Astrocyte of the hippocampus (primary cell): ENCODE measurements at places on chromosomes 1 and 21.

- DNase-seq, result no peak
Measured at GRCh38 chr1:31866450-31867032, 50.7 kb upstream of the SPOCD1 start.

- no peak for DNase-seq
Measured at GRCh38 chr21:41662761-41663160, 104.1 kb downstream of the RIPK4 start.

GRCh38 chr1:228109962-228110488, 926 bp upstream of the MRPL55 start:
- peak; percentile 17 for DNase-seq

- no peak for DNase-seq
Measured at GRCh38 chr1:155140630-155140953, 261 bp upstream of the DPM3 start.

GRCh38 chr1:54812801-54813484, 11.8 kb upstream of the TTC22 start:
- no peak for DNase-seq

DNA sequence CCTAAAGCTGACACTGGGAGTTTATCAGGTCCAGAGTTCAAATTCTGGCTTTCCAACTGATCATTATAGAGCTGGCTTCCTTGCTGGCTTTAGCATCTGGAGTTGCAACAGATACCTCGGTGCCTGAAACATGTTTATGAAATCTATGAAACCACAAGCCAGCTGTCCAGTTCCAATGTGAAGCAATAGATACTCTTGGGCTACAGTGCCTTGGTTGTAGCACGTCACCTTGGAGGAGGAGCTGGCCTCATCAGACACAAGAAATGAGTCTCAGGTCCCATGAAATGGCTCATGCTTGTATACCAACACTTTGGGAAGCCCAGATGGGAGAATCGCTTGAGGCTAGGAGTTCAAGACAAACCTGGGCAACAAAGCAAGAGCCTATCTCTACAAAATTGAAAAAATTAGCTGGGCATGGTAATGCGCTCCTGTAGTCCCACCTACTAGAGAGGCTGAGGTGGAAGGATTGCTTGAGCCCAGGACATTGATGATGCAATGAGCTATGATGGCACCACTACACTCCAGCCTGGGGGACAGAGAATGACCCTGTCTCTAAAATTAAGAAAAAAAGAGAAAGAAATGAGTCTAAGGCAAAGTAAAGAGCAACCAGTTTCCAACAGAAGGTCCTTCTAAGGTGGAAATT, 132.5 kb upstream of the ZNF648 start:
- DNase-seq, result no peak

- DNase-seq, result peak; percentile 23
Measured at GRCh38 chr1:198122693-198123092, 34.1 kb upstream of the NEK7 start.

GRCh38 chr1:101295209-101295608, 58.4 kb downstream of the S1PR1 start:
- no peak for DNase-seq

DNA sequence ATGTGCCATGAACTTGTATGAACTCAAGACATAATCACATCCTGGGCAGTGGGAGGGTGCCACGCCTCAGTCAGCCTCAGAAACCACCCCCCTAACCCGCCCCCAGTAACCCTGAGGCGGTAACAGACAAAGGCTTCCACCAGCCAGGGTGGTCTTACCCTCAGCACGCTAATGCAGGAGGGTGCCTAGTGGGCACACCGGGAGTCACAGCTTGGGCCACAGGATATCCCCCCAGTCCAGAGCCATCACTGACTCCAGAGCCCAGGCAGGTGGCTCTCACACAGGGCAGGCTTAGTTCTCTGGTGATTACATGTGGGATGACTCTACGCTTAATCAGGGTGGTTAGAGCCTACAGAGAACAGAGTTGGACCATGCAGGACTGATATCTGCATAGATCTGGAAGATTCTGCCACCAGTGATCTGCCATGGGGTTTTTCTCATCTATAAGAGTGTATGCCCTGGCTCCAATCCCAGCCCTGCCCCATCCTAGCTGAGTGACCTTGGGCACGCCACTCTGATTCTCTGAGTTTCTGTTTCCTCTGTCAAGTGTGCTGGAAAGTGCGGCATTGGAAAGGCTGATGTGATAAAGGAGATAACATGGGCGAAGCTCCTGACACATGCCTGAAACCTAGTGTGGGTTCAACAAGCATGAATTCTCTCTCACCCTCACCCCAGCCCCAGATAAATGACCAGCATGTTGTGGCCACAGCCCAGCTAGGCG, 27.3 kb downstream of the OPTC start:
- DNase-seq, result no peak

- DNase-seq, result no peak
Measured at GRCh38 chr1:109969146-109969829, 15.3 kb upstream of the AHCYL1 start.

DNA sequence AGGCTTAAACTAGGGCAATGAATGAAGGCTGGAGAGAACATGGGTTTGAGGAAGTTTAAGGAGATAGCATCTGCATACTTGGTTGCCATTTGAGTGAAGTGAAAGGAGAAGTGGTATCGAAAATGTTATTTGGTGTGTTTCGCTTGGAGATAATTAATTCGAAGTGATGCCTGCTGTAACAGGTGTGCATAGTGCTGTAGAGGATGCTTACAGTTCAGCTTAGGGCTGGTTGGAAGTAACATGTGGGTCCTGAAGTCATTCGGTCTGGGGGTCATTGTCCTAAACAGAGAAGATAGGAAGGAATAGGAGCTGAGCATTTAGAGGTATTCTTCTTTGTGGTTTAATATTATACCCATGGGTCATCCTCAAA, 301 bp upstream of the NUDT17 start:
- no peak for DNase-seq

GRCh38 chr1:11505591-11506538, 26.9 kb downstream of the DISP3 start:
- DNase-seq, result no peak

- DNase-seq, result peak; percentile 41
Measured at GRCh38 chr1:40783001-40783905, at the start of gene KCNQ4. Gene KCNQ4 (plus strand): TSS chr1:40783787. CDS start chr1:40784094, 307 bp downstream.

DNA sequence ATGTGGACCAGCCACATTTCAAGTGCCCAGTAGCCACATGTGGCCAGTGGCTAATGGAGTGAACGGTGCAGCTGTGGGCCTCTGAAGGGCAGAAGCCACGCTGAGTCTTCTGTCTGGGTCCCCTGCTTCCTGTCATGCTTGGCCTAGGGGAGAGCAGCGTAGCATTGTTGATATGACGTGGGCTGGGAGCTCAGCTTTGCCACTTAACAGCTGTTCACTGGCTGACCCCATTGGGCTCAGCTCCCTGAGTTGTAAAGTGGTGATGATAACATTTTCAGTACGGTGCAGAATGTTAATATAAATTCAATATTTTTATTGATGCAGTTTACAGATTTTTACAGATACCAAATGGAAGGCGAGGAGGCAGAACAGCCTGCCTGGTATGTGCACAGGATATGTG, 4.5 kb downstream of the PODN start:
- no peak for DNase-seq

DNA sequence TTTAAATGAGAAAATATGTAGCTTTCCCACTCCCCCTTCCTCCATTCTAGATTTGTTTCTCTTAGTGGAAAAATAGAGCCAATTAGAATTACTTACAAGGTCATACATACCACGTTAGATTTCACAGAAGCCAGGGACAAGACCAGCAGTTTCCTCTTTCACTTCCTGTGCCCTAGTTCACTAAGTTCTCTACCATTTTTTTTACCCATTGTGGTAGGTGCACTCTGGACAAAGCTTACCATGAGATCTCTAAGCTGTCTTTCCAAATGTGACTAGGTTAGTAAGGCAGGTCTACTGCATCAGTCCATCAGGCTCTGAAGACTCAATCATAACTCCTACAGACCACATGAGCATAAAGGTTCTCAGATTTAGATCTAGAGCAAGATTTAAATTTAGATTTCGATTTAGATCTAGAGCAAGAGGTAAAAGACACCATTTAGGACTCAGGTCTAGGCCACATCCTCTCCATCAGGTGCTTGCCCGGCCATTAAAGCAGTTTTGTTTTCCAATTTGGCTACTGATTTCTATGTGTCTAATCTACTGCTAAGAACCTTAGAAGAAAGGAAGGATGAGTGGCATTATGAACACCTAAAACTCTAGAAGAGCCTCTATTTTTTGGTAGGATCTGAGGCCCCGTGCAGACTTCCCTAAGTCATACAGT, 235.3 kb downstream of the FAF1 start:
- DNase-seq, result no peak

GRCh38 chr1:214823311-214824117, 220.5 kb downstream of the CENPF start:
- no peak for DNase-seq

DNA sequence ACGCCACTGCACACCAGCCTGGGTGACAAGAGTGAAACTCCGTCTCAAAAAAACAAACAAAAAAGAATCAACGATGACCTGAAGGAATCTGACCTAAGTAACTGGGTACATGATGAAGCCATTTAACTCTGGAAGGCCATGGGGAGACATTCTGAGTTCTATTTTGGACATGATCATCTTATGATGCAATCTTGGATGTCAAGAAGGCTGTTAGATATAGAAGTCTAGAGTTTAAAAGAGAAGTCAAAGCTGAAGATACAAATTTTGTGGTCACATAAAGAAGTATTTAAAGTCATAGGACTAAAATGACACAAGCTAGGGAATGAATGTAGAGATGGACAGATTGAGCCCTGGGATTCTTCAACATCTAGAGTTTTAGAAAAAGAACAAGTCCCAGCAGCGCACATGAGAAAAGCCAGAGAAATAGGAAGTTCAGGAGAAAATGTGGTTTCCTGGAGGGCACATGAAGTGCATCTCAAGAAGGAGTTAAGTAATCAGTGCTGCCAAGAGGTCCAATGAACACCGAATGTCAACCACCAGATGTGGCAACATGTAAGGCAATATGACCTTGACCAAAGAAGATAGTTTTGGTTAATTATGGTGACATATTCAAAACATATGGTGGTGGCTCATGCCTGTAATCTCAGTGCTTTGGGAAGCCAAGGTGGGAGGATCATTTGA, 26.8 kb downstream of the ELK4 start:
- no peak for DNase-seq

GRCh38 chr1:44707112-44707881, 23.7 kb downstream of the RNU5D-1 start:
- peak; percentile 82 for DNase-seq

DNA sequence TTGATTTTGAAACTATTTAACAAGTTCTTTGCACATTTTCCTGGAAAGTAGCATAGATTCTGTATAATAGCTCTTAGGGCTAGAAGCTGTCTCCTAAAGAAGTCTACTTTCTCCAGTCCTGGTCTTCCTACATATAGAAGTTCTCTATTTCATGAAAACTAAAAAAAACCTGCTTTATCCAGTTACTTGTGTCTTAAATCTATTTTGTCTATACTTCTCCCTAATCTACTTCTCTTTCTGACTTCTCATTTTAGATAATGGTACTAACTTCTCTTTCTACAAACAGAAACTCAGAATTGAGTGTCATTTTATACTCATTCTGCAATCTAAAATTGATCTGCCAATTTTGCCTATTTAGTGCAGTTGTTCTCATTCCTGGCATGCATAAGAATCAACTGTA, 28.7 kb downstream of the PDE4B start:
- no peak for DNase-seq

DNA sequence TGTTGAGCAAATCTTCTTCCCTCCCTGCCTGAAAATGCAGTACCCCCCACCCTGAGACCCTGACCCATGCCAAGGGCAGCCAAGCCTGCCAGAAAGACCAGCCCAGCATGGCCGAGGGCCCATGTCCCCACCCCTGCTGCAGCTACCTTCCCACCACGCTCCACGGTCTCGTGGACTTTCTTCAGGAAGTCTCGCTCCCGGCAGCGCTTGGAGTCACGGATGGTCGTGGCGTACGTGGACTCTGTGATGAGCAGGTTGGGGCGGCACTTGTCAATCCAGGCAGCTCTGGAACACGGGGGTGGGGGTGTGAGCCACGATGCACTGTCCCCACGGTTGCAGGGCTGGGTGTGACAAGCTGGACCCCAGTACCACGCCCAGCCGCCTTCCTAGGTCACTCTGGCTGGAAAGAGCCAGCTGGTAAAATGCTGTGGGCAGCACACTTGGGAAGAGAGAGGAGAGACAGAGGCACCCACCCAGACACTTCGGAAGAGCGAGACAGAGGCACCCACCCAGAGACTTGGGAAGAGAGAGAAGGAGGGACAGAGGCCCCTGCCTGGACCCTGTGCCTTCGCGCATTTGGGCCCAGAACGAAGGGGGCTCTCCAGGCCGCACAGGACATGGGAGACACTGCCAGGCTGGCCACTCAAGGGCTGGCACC, 6.4 kb downstream of the PUSL1 start:
- no peak for DNase-seq

GRCh38 chr1:233597489-233597901, 16.4 kb upstream of the KCNK1 start:
- DNase-seq, result no peak

DNA sequence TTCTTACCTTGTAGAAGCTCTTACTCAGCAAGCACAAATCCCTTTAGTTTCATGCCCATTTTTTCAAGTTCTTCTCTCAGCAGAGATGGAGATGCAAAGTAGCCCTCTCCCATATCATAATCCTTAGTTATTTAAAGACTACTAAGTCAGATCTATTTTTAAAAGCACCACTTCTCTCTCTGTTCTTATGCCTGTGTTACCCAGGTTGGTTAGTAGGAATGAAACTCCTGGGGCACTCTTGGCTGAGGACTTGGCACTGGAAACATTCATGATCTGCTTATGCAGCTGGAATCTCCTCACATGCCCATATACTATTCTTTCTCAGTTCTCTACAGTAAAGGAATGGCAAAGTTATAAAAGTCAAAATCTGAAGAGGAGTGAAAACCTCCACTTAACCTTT, 51.9 kb upstream of the PPP2R5A start:
- no peak for DNase-seq

- DNase-seq, result peak; percentile 69
Measured at GRCh38 chr1:84298684-84299535, 2.6 kb upstream of the SAMD13 start.

DNA sequence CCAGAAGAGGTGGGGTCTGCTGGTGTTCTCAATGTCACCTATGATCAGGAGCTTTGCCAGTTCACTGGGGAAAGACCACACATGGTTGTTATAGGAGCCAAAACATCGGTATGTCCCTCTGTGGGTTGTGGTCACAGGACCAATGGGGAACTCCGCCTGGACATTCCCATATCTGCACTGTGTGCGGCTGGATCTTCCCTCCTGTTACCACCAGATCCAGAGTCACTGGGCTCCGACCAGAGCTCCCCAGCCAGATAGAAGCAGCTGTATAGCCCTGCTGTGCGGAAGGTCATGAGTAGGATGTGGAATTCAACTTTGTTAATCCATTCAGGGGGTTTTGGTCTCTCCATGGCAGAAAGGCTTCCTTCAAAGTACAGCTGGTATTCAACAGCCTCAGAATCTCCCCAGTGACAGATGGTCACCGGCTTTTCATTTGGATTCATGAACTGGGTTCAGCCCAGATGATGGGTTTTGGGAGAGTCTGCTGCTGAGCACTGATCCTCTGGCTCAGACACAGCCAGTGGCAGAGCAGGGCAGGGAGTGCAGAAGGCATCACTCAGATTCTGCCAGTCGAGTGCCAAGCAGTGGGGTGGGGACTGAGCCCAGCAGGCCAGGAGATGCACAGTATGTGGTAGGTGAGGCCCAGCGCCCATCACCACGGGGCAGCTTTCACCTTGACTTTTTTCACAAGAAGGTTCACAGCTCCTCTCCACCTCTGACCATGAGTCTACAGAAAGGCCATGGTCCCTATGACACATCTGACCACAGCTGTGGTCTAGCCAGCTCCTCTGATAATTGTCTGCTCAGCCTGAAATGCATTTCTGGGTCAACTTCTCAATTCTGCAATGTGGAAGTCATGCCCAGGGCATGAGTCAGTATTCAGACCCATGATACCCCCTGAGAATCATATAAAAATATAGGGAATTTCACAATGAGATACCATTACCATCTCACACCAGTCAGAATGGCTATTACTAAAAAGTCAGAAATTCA, 2.9 kb upstream of the SHCBP1L start:
- DNase-seq, result peak; percentile 93
